ENCODE measurements at places on chromosomes 3 and 15.

DNA sequence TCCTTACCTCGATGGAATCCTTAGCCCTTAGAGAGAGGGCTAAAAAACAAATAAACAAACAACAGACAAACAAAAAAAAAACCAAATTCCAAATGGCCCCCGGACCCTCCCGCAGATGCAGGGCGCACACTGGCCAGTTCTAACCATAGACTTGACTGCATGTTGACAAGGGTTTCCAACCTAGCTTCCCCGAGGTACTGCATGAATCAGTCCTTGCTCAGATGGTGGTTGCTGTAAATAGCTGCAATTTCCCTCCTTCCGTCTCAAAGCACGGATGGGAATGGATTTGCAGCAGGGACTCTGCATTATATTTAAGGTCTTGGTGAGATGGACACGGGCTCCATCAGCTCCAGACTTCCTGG is 162.8 kb downstream of the CD47 start:
- no peak for DNase-seq

GRCh38 chr3:103173940-103174339 is 739.1 kb downstream of the ZPLD1 start:
- DNase-seq, result no peak

- DNase-seq, result no peak
Observed at GRCh38 chr3:44649709-44650108, 1.2 kb downstream of the ZNF35 start.

DNA sequence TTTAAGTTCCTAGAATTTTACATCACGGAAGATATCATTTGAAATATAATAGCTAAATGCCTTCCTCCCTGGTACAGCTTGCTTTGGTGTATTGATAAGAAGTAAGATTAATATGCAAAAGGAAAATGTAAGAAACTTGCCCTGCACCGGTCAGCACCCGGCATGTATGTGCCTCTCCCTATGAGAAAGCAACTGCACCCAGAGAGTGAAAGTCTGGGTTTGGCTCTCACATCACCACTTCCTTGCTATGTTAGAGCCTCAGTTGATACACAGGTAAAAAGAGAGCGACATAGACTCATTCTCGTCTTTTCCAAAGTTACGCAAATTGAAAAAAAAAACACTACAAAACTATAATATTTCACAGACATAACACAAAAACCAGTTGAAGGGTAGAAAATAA is 96.7 kb downstream of the FOXP1 start:
- peak; percentile 28 for DNase-seq

DNA sequence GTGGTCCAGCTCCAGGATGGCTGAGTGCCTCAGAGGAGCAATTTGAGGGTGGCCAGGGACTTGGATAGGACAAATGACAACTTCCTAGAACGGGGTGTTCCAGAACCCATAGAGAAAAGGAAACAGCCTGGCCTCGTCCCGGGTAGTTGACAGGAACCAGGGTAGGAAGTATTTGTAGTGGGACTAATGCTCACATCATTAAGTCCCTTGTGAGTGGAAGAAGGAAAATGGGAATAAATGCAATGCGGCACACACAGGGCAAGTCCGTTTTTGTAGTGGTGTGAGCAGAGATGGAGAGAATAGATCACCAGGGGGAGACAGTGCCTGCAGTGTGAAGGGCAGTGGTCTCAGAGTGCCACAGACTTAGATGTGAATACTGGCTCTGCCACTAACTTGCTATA is 19.6 kb downstream of the TIMP4 start:
- no peak for DNase-seq

DNA sequence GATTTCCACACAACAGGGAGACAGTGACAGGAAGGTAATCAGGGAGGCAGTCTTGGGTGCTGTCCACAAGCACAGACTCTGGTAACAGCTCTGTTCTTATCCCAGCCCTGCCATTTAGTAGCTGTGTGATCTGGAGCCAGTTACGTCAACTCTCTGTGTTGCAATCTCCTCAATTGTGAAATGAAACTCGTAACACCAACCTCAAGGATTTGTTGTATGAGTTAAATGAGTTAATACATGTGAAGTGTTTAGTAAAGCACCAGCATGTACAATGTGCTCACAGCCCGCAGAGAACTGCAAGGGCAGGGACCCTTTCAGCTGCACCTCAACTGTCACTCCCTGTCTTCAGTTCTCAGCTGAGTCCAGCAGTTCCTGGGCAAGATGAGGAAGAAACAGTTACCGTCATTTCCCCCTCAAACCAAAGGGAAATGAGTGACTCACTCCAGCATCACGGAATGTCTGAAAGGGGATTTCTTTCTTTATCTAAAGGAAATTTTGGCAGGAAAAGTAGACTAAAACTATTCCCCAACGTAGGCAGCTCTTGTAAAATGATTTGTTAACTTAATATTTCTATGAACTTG is 39.9 kb upstream of the MB21D2 start:
- DNase-seq, result no peak

DNA sequence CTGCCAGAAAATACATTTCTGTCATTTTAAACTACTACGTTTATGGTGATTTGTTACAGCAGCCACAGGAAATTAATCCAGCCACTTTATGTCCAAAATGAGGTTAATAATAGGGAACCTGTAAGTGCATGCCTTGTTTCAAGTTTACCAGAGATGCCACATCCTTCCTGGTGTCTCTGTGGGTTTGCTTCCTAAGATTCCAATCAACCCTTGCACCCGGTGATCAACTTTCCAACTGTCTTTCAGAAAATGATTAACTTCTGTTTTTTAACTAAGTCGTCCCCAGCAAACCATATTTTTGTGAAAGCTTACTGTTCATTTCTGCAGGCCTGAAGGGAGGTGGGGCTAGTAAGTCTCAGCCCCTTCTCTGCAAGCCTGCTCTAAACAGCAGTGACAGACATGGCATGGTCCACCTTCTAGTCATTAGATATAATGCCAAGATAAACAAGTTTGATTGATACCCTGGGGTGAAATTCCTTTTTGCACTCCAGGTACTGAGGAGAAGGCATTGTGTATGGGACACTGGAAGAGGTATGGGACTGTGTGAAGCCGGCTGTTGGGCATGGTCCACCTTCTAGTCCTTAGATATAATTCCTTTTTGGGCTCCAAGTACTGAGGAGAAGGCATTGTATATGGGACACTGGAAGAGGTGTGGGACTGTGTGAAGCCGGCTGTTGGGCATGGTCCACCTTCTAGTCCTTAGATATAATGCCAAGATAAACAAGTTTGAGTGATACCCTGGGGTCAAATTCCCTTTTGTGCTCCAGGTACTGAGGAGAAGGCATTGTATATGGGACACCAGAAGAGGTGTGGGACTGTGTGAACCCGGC is 11.1 kb upstream of the TMC3 start:
- DNase-seq, result no peak

- no peak for DNase-seq
Observed at GRCh38 chr3:76646921-76647562, 392.9 kb upstream of the ROBO2 start.

- peak; percentile 28 for DNase-seq
Observed at GRCh38 chr3:190514413-190515153, 698 bp downstream of the IL1RAP start.

- DNase-seq, result no peak
Observed at GRCh38 chr15:98724494-98724893, 76.2 kb downstream of the IGF1R start.

GRCh38 chr3:141255846-141256261 is 24.2 kb downstream of the PXYLP1 start:
- peak; percentile 17 for DNase-seq

- peak; percentile 54 for DNase-seq
Observed at GRCh38 chr3:152524198-152525140, 255.7 kb downstream of the MBNL1 start.

- no peak for DNase-seq
Observed at GRCh38 chr3:23865595-23866396, 51.0 kb downstream of the NKIRAS1 start.

GRCh38 chr3:155244699-155245098 is 48.8 kb downstream of the STRIT1 start:
- DNase-seq, result no peak

DNA sequence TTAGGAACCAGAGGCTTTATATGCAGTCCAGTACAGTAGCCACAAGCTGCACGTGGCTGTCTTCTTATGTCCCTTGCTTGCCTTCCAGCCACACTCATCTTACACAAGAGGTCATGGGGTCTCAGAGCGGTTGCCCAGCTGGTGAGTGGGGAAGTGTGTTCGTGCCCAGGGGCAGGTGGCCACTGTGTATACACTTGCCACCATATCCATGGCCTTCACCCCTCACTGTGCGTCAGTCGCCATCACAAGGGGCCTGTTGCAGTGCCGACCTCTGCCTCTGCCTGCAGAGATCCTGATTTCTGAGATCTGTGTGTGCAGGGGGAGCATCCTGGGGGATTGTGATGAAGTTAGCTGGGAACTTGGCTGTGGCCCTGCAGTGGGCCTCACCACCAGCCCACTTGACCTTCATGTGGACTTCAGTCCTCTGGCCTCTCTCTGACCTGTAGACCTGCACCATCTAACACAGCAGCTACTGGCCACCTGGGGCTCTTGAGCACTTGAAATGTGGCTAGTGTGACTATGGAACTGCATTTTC is 43.1 kb upstream of the SACM1L start:
- no peak for DNase-seq

DNA sequence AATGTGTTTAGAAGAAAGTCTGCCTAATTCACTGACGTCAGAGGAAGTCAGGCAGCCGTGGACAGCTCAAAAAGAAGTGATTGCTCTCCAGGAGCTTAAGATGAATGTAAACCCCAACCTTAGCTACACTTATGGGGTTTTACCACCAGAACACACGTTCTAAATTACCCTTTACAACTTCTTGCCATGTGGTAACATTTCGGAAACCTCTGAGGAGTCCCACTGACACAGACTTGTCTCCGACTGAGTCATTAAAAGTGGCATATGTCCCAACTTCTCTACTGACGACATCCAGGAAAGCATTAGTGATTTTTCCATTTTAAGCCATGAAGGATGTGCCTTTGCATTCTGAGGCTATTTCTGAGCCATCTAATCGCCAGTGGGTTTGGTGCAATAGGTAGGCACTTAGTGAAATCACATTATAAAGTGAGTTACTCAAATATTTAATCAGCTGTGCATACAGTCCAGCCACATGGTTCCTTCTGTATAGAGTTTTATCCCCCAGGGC is 32.4 kb downstream of the C2CD4A start:
- no peak for DNase-seq

DNA sequence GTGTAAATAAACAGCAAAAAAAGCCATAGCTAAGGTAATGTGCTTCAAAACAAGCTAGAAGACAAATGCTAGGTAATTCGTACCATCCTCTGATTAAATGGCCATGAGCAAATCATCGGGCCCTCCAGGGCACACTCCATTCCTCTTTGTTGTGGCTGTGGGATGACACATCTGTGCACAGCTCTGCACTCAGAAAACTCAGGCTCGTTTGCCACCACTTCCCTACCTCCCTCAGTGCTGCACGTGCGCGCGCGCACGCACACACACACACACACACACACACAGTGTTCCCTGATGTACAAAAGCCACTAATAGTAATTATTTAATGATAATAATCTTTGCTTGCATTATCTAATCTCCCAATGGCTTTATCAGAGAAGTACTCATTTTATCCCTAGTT is 336.6 kb downstream of the FEZF2 start:
- no peak for DNase-seq

DNA sequence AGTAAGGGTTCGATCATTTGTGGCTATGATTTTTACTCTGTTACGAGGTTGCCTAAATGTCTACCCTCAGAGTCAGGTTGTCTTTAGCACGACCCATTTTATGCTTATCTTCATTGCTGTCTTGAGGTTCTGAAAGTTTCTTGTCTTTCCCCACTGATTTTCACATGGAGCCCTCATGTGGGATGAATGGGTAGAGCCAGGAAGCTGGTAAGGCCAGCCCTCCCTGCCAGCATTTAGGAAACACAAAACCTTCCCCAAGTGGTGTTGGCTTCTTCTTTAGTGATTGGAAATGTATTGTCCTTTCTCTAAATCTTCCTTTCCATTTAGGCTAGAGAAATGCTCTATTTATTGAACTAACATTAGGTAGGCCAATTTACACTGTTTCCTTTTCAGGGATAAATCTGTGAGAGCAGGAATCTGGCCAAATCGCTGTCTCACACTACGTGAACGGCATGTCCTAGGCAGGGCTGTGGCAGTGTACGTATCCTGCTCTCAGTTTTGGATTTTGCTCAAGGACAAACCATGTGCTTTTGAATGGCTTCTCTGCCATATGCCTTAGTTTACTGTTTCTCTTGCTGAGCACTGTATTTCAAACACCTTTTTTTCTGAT is 43.7 kb downstream of the MYZAP start:
- no peak for DNase-seq

DNA sequence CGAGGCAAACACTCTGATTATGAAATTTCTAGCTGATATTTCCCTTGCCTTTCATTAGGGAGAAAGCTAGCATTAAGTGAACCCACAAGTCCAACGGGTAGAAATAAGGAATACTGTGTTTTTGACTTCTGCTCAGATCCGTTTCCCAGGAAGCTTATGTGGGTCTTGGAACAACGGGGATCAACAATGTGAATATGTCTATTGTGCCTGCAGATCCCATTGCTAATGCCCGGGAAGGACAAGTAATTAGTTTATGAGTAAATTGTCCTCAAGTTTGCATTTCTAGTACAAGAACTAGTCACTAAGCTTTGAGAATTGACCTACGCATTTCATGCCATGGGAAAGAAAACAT is 236.4 kb downstream of the UACA start:
- DNase-seq, result no peak

GRCh38 chr15:100913961-100914360 is 5.2 kb upstream of the LRRK1 start:
- no peak for DNase-seq

- no peak for DNase-seq
Observed at GRCh38 chr15:23734862-23735261, 47.8 kb upstream of the NDN start.

DNA sequence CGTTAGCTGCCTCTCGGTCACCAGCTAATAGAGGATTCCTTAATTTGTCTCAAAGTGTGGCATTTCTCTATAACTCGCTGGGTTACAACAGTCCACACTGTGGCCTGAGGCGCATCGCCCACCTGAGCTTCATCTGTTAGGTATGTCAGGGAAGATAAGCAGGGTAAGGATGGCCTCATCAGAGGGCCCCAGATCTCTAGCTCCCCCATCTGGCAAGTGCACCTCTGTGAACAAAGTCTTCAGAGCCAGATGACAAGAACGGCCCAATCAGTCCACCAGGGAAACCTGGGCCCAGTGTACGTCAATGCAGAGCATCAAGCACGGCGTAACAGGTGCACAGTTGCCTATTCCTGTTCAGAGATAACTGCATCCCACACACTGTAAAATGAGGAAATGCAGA is 23.2 kb downstream of the FRG2C start:
- DNase-seq, result no peak

DNA sequence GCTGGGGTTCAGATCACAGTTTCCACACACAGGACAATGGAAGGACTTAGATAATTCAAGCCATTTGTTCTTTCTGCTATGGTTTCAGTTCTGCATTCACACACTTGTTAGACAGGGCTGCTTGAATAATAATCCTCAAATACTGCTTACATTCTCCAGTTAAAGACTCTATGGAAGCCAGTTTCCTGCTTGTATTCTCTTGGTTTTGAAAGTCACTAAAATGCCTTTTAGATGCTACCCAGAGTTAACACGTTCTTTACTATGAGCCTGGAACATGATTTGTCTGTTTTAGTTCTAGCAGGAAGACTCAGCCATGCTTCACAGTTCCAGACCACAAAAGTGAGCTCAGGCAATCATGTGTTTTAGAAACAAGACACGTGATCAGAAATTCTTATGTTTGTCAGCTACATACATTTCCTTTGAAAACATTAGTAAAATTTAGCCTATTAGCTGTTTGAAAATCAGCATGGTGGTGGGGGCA is 152.4 kb downstream of the LEKR1 start:
- no peak for DNase-seq

Data from activated CD4-positive, alpha-beta T cell treated with anti-CD3 and anti-CD28 coated beads for 4 hours (primary cell).